ENCODE measurements at places on chromosomes 13 and 19.
A peak's percentile ranks its signal among the peaks of the same experiment; 100 is the strongest.

DNA sequence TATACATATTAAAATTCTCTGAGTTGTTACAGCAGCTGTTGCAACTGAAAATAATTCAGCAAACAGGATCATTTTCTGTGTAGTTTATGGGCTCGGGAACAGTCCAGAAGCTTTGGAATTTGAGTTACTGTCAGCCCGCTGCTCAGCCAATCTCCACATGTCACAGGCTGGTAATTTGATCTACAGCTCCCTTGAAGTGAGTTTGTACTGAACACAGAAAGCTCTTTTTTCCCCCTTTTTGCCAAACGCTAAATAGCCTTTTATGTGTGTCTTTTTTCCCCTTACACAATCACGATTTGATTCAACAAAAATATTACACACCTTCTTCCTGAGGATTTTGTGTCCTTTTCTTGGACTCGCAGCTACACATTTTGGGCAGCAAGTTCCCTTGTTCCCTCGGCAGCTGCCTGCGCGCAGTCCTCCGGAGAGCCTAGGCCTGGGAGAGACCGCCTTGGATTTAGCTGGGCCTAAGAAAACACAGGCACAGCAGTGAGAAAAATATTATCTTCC, 371.4 kb downstream of the KCNRG start:
- DNase-seq, result peak; percentile 39

GRCh38 chr19:17775245-17775927, 19.6 kb upstream of the B3GNT3 start:
- no peak for DNase-seq

GRCh38 chr19:56866538-56866937, 26.0 kb upstream of the PEG3 start:
- peak; percentile 5 for DNase-seq

- DNase-seq, result no peak
Observed at GRCh38 chr13:91531646-91532045, 133.2 kb downstream of the GPC5 start.

DNA sequence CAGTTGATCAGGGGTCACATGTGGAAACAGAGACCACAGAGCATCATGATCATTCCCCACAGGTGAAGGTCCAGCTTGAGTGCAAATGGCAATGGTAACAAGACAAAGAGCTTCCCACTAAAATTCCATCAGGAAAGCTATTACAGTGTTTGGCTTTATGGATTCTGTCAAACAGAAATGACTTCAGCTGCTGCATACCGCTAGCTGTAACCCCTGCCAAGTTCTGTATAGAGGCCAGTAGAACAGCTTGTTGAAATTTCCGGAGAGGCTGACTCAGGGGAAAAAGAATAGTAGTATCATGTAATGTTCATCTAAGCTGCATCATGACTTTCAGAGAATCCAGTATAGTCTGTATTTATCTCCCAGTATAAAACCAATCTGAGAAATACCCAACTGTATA, 1704.7 kb downstream of the SLITRK5 start:
- DNase-seq, result no peak

GRCh38 chr19:12611361-12611699, 610 bp downstream of the ZNF791 start:
- peak; percentile 71 for DNase-seq

Measured in Ammon's horn (tissue), 1 donor.